CD4-positive, alpha-beta T cell treated with Interleukin-2 at 100 ng/mL for 4 hours (primary cell): ENCODE measurements at places on chromosomes 16 and 17.
A peak's percentile ranks its signal among the peaks of the same experiment; 100 is the strongest.

GRCh38 chr17:44349553-44350070 is 4.5 kb downstream of the GRN start:
- no peak for DNase-seq

DNA sequence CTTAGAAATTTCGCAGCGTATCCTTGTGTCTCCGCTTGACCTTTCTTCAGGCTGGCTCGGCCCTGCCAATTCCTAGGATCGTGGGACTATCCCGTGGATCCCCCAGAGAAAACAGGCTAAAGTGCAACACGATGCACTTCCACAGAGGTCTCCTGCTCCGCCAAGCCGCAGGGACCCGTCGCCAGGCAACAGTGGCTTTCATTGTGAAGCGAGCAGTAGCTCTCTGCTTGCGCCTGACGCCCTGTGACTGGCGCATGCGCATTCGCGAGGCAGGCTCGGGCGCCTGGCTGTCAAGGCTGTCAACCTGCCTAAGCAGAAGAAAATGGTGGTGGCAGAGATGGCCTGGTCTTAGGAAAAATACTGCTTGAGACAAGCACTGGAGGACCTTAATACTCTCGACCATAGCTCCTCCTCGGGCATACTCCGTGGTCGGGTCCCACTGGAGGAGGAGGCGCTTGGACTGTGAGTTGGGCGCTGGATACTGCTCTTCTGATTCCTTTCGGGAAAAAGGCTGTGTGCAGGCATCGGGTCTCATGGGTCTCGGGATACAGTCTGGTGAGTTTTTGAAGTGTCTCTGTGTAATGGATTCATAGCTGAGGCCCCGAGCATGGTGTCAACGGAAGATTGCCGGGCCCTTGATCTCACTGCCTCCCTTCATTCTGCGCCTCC is 2336.1 kb downstream of the TP53TG3F start:
- no peak for DNase-seq

- no peak for DNase-seq
Observed at GRCh38 chr17:17684906-17685774, 3.9 kb downstream of the RAI1 start.

DNA sequence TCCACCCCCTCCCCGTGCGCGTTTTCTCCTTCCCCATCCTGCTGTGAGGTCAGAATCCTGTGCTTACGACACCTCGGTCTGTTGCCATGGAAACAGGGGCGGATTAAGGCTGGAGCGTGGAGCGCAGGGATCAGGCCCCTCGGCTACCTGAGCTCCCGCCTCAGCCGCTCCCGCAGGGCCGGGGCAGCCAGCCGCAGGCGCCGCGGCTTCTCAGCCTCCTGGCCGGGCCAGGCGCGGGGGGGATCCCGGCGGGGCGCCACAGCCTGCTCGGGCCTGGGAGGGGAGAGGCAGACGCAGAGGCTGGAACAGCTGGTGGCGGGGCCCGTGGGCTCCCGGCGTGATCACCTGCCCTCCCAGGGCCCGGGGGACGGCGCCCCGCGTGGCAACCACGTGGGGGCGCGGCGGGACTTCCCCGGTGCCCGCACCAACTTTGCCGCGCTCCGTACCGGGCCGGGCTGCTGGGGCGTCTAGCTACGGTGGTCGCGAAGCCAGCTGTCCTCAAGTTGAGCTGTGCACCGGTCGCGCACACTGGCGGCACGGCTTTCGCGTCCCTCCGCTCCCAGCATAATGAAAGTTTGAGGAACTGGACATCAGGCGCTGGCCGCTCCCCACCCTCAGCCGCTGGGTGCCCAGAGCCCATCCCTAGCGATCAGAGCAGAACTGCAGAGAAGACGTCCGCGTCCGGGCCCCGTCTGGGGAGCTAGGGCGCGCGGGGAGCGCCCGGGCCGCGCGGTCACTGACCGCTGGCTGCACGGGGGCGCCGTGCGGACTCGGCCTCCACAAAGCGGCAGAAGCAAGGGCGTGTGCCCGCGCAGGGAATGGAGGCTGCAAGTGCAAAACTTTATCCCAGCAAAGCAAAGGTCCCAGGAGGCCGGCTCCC is 1.2 kb downstream of the RTN4RL1 start:
- no peak for DNase-seq

DNA sequence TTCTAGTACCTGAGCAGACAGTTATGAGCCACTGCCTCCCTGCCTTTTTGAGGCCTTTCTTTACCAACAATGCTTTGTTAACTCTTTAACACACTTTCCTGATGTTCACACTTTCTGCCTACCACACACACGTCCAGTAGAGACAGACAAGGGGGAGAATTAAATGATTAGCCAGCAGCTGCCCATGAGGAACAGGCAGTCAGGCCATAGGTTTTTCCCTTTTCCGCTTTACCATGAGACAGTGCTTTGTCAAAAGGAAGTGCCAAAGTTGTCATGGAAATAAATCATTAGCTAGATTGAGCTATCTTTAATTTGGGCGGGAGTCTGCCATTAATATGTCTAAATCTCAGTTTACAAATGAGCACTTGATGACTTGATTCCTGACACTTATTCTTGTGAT is 102.1 kb downstream of the PITPNC1 start:
- no peak for DNase-seq

DNA sequence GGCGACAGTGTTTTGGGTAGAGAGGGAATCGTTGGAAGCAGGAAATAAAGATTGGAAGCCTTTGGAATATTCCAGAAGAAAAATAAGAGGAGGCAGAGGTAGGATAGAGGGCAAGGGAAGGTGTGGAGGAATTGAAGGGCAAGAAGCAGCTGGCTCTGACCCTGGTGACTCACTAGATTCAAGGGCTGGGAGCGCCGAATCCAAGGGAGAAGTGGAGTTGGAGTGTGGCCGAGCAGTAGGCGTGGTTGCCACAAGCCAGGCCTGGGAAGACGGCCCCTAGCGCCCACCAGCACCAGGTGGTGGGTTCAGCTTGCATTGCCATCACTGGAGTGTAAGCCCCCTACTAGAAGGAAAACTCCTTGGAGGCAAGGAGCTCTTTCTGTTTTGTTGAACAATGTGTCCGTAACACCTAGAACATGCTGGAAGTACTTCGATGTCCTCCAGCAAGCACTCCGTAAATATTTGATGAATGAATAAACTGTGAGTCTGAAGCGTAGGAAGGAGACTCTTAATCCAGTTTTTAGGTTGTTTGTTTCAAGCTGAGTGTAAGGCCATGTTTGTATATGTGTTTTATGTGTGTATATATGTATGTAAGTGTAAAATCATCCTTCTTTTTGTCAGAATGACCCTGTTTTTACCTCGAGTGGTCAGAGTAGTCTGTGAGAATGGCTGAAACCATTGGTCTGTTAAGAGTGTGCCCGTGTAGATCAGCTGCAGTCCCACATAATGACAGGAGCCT is 139.5 kb downstream of the CMIP start:
- DNase-seq: no peak

DNA sequence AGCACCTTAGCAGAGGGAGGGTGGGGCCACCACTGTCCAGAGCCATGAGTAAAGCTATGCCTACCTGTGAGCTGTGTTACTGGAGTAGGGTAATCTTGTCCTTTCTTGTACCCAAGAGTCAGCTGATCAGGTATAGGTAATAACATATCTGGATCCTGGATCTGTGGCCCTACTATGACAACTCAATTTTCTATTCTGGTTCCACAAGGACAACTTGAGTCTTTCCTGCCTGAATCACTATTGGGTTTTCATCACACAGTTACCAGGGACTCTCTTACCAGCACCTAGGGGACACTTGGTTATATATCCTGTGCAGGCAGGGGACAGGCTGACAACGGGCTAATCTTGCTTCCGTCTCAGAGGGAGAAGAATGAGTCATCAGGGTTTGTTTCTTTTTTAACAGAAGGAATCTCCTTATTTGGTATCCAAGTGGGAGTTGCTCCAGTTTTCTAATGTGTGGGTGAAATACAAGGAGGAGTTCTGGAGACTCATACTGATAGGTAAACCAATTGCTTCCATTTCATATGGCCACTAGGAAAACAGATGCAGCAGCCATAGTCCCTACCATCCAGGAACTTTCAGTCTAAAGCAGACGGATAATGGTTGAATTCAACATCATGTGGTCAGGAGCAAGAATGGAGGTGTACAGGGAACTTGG is 6.8 kb downstream of the ZNF267 start:
- peak; percentile 73 for DNase-seq
